ENCODE measurements at places on chromosomes 2 and 18.

DNA sequence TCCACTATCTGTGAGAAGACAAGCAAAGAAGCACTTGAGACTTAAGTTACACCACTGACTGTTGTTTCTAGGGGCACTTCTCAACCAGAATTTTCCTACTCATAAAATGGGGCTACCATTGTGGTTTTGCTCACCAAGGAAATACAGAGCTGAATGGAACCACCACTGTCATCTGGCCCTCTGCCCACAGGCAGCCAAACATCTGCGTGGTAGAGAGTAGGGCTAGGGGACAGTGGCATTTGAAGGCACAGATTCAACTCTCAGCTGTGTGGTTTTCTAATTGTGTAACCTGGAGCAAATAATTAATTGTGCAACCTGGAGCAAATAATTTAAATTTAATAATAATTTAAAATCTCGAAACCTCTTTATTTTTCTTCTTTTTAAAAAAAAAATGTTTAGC is 79.6 kb downstream of the PDE11A start:
- no peak for DNase-seq

GRCh38 chr2:50782543-50782942 is 249.4 kb downstream of the NRXN1 start:
- DNase-seq: no peak

- no peak for DNase-seq
Measured at GRCh38 chr18:14974088-14974487, 226.1 kb downstream of the ANKRD30B start.

DNA sequence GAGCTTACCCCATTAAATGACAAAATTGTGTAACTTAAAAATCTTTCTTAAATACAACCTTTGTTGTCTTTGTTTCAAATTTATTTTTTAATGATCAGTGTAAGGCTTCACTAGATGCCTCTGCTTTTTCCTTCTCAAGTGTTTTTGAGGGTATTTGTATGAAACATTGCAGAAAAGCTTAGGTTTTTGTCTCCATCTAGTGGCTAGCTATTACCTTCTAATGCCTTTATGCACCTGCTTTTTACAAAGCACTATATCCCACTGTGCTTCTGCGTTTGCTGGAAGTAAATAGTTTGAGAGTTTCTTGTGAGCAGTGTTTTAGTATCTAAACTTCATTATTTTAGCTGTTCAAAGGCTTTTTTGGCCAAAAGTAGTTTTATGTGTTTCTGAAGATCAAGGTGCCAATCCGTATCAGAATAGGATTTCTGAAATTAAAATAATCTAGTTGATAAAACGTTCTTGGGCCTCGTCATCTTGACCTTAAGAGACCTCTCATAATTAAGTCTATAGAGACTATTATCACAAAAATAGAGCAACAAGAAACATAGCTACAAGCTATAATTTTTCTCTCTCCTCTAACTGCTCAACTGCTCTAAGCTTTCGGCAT is 47.0 kb downstream of the IWS1 start:
- no peak for DNase-seq

GRCh38 chr2:126676221-126677175 is 20.5 kb downstream of the GYPC start:
- DNase-seq: no peak

DNA sequence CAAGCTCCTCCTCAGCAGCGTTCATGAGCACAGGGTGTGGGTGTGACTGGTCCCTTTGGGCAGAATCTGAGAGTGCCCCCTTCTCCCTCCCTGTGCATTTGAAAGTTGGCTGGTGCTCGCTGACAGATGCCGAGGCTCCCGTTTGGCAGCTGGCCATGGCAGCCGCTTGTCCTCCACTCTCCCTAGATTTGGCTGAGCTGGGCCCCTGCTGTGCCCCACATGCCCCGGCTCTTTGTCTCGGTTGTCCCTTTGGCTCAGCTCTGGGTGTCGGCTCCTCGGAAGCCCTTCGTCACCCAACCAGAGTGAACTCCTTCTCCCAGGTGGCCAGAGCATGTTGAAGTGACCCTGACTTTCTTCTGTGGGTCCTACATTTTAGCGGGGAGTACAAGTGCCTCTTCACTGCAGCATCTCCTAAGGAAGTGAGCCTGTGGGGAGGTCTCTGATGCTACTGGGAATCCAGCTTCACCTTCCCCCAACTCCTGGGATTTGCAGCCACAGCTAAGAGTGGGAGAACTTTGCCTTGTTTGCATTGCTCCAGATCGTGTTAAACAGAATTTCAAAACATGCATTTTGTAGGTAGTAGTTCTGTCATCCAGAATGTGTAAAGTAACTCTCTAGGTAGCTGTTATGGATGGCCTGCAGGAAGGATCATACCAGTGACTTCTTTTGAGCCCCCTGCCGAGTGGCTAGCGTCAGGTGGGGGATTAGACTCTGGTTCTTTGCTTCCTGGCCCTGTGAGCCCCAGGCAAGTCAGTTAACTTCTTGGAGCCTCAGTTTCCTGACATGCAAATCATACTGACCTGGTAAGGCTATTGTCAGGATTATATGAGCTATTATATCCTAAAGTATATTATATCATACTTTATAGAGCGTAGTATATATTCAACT is 24.2 kb downstream of the HPCAL1 start:
- no peak for DNase-seq

GRCh38 chr18:54075689-54076088 is 148.8 kb downstream of the MBD2 start:
- DNase-seq: no peak

DNA sequence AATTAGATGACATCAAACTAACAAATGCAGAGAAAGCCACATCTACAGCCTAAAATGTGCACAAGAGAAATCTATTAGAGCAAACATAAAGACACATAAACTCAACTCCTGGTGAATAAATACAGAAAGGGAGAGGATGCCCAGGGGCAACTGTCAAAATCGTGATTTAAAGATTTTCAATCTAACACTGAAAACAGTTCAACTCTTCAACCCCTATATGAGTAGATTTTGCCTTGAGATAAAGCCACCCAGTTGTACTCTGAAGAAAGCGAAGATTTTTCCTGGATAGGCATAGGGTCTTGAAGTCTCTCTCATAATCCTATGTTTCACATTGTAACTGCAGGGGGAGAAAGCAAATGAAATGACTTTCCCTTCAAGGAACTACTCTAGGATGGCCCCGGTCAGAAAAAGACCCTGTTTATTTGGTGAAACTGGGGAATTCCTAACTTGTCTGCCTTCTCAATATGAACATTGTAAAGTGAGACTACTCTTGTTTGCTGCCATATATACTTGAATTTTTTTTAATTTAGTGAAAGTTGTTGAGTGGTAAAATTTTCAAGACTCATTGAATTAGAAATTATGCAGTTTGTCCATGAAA is 226.7 kb downstream of the ERBB4 start:
- no peak for DNase-seq

DNA sequence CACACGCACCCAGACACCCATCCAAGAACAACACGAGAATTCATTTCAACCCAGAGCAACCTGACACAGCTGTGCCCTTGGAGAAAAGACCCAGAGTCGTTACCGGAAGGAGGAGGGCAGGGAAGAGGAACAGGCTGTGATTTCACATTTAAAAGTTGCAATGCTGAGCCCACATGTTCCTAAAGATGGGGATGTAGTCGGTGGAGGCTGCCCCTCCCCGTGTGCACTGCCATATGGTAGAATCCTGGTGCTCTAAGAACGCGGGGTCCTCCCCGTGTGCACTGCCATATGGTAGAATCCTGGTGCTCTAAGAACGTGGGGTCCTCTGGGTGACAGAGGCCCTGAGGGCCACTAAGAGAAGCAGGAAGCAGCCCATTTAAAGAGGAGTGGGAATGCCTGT is 10.9 kb downstream of the MTERF4 start:
- no peak for DNase-seq

GRCh38 chr2:62435720-62436119 is 70.3 kb downstream of the TMEM17 start:
- DNase-seq: no peak

DNA sequence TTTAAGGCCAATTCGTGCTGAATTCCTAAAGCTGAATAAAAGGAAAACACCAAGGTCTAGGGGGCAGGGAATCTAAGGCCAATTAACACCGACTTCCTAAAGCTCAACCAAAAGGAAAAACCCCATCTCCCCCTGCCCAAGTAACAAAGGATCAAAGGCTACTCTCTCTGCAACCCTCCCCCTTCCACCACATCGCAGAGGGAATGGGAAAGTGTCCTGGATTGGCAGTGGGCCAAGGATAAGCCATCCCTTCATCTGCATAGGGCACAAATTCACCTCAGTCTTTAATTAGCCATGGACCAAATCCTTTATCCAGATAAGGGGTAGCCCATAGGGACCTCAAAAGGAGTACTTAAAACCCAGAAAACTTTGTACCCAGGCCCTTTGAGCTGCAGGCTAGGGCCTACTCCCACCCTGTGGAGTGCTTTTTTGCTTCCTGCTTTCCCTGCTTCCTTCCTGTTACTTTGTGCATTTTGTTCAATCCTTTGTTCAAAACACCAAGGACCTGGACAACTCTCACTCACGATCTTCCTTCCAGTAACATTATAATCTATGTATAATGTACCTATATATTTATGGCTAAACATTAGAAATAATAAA is 2119.8 kb upstream of the CELF4 start:
- no peak for DNase-seq

- no peak for DNase-seq
Measured at GRCh38 chr2:240429341-240429871, 6.1 kb upstream of the GPC1 start.

- DNase-seq: no peak
Measured at GRCh38 chr18:47050468-47050867, 15.0 kb upstream of the ELOA2 start.

DNA sequence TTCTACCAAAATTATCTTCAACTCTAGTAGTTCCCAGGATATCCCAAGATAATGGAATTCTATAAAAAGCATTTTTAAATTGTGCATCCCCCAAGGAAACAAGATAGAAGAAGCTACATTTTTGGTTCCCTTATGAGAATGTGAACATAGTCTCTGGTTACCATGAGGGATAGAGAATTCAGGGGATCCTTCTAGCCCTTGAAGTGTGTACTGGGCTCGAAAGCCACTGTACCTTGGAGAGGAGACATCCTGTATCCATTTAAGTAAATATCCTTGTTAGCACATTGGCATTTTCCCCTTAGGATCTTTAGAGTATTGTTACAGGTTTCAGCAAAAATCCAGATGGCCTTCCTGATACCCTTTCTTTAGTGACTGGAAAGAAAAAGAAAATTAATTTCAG is 228.5 kb downstream of the RTP5 start:
- DNase-seq: no peak

DNA sequence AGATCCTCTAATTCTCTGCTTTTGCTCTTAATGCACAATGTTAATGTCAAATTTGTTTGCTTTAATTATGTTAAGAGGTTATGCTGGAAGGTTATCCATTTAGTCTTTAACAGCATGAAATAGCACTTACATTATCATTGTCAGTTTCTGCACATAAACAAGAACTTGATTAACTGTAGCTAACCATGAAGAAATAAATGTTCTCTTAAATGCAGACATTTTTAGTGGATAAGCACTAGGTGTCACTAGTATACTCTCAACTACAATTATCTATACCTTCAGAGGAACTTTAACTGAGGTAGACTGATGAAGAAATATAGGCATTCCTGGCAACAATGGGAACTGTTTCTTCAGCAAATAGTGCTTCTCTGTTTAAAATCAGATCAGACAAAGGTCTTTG is 178.8 kb upstream of the CHST9 start:
- DNase-seq: no peak

DNA sequence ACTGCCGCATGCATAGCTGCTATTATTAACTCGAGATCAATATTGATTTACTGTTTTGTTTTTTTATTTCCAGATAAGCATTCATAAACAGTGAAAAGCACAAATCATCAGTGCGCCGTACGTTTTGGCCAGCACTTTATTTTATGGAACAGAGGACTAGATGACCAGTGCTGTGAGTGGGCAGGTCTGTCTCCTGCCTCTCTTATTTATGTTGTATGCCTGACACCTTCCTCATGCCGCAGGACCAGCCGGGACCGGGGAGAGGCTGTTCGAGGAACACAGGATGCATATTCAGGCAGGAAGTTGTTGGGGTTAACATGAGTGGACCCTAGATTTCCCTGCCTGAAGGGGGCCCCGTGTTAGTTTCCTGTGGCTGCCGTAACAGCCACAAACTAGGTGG is 72.6 kb downstream of the AGAP1 start:
- DNase-seq: no peak

DNA sequence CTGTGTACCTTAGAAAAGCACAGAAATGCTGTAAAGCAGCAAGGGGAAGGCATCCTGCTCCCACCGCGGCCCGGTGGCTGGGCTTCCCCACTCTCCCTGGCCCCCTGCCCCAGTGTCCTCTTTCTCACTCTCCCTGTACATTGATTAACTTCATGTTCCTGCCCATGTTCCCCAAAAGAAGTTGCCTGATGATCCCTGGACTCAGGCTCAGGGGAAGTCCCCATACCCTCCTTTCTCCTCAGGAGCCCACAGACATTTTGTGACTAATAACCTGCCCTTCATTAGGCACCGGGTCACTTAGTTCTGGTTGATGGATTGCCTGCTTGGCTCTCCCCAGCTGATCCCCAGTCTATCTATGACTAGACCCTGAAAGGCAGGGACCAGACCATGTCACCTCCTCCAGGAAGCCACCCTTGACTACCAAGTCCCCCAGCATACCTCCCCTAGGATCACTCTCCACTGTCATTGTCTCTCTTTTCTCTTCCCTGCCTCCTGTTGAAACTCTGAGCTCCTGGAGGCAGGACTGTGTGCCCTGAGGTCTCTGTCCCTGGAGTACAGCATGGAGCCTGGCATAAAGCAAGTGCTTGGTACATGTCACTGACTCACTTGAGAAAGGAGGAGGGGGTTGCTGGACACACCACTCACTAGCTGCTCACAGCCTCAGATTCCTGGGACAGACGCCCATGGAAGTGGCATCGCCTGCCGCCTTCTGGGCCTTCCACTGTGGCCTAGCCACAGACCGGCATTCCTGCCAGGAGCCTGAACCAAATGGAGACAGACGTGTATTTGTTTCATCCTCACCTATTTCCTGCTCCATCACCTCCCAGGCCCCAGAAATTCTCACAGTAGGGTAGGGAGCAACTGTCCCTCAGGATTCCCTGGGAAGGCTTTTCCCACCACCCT is 13.5 kb downstream of the MALL start:
- DNase-seq: no peak

- DNase-seq: no peak
Measured at GRCh38 chr2:151765760-151766410, 31.6 kb upstream of the NEB start.

DNA sequence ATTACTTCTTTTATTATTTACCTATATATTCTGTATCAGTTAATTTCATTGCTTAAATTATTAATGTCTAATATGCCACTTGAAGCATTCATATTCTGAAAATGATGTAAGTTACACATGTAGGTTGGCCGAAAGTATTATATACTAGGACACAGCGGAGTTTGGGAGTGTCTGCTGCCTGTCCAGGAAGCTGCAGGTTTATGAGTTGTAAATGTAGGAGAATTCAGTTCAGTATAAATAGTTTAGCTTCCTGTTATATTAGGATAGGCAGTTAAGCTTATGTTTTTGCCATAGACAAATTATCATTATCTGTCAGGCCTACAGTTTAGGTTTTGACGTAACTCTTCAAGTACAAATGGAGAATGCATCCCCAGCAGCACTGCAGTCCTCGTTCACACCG is 18.9 kb upstream of the ZNF236 start:
- DNase-seq: no peak

GRCh38 chr2:62705859-62706720 is 577 bp downstream of the EHBP1 start:
- DNase-seq: no peak
